ENCODE measurements at places on chromosomes 4 and X.

- DNase-seq, result no peak
Measured at GRCh38 chr4:73312967-73313366, 54.4 kb upstream of the ANKRD17 start.

DNA sequence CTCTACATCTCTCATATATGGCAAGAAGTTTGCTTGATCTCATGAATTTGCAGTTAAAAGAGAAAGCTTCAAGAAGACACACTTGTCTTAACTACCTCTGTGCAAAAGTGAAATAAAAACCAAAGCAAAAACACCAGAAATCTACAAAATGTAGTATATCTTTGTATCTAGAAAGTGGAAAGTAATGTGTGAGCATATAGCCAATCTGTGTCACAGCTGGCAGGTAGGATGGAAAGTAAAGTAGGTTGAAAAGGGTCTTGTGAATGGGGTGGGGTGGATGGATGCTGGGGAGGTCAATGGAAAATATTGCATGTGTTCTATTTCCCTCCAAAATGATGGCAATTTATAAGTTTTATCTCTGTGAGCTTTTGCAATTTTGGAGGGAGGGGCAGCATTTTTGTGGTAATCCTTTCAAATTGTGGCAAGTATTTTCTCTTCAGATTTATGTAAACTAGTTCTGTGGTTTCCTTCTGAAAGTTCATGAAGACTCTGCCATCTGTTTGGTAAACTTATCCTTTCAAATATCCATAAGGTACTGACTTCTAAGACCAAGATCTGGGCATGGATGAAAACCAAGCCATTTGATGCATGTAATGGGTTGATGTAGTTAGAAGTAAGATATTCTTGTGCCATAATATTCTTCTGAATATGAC lies 215.9 kb upstream of the GIMD1 start:
- no peak for DNase-seq

DNA sequence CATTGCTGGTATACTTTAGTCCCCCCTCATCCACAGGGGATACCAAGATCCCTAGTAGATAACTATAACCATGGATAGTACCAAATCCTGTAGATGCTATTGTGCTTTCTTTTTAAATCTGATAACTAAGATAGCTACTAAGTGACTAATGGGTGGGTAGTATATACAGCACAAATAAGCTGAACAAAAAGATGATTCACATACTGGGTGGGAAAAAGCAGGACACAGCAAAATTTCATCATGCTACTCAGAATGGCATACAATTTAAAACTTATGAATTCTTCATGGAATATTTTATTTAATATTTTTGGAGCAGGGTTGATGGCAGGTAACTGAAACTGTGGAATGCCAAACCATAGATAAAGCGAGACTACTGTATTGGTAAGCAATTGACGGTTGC lies 161.6 kb downstream of the IL15 start:
- no peak for DNase-seq

GRCh38 chr4:36337665-36338185 lies 56.3 kb downstream of the DTHD1 start:
- DNase-seq, result no peak
